Stimulated activated CD8-positive, alpha-beta memory T cell treated with anti-CD3 and anti-CD28 coated beads, Interleukin-7, amount 100 ng/mL, for 1 hour (primary cell): ENCODE measurements at places on chromosomes 6 and 20.

- DNase-seq: no peak
Observed at GRCh38 chr6:148271711-148272439, 70.8 kb upstream of the SASH1 start.

DNA sequence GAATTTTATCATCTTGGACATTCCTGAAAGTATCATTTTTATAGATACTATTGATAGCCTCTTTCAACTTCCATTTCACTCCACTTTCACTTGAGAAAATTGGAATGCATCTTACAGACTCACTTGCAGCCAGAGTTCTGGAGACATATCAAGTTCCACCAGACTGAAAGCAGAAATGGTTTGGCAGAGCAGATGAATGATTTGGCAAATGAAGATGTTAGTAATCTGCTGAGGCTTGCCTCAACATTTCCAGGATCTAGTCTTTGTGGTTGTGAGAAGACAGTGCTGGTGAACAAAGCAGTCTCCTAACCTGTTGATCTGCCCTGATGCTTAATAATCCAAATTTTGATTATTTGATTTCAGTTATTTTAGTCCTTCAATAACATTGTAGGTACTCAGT, 202.6 kb downstream of the TRDN start:
- no peak for DNase-seq

GRCh38 chr6:10391299-10391630, 23.6 kb downstream of the TFAP2A start:
- DNase-seq: no peak

GRCh38 chr6:93580446-93580845, 161.1 kb upstream of the EPHA7 start:
- no peak for DNase-seq

DNA sequence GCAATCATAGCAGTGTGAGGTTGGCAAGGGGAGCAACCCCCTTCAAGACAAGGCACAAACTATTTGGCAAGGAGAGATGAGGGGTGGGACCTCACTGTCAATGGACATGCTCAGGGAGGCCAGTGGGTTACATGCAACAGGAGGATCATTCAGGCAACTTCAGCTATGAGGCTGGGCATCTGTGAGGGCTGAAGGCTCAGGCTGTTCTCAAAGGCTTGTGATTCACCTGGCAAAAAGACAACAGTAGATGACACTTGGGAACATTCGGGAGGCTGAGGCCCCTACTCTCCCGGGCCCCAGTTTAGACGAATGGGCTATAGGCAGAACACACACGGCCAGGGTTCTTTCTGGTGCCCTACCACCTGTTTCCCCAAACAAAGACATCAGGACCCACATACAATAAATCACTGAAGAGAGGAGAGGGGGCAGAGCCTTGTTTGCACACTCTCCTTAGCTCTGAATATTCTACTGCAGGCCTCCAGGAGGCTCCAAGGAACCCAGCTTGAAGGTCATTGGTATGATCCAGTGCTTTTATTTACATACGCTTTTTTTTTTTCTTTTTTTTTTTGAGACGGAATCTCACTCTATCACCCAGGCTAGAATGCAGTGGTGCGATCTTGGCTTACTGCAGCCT, 7.9 kb downstream of the TUBB start:
- no peak for DNase-seq

DNA sequence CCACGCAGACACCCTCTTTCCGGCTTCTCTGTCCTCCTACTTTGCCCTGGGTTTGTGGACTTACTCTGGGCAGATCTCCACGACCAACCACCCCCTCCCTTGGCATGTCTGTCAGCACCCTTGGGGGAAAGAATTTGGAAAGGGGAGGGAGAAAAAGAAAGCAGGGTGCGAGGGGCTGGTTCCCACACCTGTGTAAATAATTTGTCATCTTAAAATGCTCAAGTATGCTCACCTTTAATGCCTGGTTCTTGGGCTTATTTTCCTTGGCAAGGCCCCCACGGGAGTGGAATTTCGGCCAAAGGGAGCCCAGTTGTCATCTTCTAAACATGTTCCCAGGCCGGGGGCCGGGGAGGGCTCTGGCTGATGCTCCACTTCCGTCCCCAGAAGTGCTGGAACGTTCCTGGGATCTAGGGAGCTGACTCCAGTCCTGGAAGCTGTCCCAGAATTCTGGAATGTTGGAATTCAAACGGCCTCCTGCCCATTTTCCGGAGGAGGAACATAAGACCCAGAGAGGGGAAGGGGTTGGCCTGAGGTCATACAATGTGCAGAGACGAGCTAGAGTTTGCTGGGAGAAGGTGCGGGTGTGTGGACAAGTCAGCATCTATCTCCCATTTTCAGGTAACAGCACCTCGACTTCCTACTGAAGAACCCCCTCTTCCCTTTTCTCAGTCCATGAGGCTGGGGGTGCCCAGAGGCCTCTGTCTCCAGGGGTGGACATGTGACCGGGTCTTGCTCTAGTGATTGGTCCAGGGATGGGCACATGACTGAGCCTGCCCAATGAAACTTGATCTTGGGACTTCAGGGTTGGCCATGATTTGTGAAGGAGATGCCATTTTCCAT, 122.3 kb downstream of the CEBPB start:
- no peak for DNase-seq

DNA sequence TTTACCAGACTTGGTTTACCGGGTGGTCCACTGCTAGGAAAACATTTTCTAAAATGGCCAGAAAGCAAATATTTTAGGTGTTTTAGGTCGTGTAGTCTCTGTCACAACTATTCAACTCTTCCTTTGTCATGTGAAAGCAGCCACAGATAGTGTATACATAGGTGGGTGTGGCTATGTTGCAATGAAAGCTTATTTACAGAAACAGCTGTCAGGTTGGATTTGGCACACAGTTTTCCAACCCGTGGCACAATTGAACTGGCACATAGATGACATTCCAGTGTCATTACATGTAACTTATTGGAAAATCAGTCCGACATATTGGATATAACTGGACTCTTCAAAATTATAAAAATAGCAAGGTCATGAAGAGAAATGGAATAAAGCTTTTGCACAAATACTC, 68.9 kb upstream of the KCNQ5 start:
- DNase-seq: no peak

- no peak for DNase-seq
Observed at GRCh38 chr6:45896783-45897441, 118.7 kb downstream of the CLIC5 start.

DNA sequence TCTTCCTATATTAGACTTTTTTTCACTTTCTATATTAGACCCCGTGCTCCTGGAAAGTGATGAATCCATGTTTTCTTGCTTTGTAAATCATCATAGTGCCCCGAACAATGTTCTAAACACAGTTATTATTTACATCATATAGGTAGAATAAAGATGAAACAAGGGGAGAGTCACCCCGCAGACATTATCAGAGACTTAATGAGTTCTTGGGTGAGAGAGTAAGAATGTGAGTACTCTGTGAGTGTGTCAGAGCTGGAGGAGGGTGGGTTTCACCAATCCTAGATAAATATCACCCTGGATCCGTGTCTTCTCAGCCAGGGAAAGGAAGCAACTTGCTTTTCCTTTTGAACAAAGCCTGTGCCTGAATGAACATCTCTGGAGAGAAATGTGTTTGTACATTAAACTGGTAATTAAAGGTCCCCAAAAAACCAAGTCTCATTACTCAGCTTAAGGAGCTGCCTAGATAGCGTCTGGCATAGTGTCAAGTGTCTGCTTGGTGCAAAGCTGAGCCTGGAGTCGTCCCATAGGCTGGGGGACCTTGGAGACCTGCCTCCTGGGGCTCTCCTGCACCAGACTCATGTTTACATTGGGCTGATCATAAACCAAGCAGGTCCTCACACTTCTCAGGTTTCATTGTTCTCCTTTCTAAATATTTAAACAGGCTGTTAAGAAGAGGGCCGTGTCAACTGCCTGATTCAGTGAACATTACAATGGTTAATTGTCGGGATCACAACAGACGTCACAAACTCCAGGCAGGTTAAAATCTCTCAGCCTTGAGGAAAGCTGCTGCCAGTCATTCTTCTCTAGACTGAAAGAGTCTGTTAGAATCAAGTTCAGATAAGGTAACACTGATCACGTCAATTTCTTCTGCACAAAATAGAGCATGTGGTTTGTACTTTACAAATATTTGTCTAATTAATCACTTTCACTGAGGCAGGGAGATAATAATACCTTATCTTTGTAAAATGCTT, 179.7 kb upstream of the MYLIP start:
- no peak for DNase-seq

DNA sequence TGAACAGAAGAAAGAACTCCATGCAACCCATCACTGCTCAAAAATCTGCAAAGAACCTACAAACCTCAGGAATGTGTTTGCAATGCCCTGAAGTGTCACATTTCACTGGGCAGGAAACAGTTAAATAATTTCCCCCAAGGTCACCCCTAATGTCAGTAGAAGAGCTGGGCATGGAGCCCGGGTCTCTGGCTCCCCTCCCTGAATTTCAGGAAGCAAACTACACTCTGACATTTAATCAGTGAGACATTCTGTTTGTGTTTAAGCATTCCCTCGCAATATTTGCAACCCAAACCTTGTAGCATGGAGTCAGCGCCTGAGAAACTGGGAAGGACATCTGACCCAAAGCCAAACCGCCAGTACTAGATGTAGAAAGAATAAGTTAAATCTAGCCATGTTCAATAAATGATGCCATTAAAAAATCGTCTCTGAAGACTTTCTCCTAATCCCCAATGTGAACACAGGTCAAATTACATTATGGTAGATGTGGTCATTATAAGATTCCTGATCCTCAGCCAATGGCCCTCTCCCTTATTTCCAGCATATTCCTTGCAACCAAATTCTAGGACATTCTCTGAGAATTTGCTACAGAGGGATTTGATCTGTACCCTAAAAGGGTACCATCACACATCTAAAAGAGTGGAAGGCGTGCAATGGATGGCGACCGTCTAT, 91.2 kb upstream of the ADTRP start:
- no peak for DNase-seq

GRCh38 chr20:49320460-49320859, 42.6 kb upstream of the ZNFX1 start:
- DNase-seq: no peak

- no peak for DNase-seq
Observed at GRCh38 chr20:9576695-9577094, 62.3 kb downstream of the LAMP5 start.

DNA sequence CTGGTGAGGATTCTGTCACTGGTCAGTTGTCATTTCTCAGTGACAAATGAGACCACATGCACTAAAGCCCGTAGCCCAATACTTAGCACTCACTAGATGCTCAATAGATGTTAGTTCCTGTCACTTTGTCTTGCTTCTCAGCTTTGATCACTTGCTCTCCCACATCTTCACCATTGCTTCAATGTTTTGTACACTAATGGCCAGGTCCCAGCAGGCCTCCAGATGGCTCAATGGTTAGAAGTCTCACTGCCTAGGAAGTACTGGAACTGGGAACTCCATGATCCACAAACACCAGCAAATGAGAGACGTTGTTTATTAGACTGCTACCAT, 502.8 kb upstream of the JARID2 start:
- no peak for DNase-seq

DNA sequence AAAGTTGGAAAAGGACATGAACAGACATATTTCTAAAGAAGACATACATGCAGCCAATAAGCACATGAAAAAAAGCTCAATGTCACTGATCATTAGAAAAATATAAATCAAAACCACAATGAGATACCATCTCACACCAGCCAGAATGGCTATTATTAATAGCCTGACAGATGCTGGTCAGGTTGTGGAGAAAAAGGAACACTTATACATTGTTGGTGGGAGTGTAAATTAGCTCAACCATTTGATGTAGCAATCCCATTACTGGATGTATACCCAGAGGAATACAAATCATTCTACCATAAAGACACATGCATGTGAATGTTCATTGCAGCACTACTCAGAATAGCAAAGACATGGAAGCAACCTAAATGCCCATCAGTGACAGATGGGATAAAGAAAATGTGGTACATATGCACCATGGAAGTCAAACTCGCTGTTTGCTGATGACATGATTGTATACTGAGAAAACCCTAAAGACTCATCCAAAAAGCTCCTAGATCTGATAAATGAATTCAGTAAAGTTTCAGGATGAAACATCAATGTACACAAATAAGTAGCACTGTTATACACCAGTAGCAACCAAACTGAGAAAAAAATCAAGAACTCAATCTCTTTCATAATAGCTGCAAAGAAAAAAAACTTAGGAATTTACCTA, 196.8 kb downstream of the ADGB start:
- DNase-seq: no peak

DNA sequence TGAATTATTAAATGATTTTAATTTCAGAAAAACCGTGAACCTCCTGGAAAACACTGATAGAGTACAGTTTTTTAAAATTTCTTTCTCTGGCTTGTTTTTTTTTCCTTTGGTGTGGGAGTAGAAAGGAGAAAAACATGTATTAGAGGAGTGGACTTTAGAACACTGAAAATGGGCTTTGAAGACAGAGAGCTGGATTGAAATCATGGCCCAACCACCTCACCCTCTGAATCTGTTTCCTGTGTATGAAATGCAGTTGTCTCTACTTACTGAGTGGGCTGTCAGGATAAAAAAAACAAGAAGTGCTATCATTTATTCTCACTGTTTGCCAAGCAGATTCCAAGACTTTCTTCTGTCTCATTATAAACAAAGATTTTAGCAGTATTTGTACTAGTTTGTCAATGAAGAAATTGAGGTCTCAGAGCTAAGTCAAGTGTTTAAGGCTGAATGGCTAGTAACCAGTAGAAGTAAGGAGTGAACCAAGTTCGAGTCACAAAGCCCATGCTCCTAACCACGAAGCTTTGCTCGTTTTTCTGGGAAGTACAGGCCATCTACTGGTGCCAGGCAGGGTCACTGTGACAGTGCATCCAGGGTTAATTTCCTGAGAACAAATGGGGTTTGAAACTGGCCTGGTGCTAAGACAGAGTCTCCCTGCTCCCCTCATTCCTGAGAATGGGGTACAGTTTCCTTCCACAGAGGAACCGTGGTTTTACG, 256.4 kb downstream of the TMEM242 start:
- DNase-seq: no peak

- DNase-seq: no peak
Observed at GRCh38 chr20:58986286-58986967, 5.4 kb downstream of the NELFCD start.

- no peak for DNase-seq
Observed at GRCh38 chr6:26094036-26094435, 6.8 kb downstream of the HFE start.

DNA sequence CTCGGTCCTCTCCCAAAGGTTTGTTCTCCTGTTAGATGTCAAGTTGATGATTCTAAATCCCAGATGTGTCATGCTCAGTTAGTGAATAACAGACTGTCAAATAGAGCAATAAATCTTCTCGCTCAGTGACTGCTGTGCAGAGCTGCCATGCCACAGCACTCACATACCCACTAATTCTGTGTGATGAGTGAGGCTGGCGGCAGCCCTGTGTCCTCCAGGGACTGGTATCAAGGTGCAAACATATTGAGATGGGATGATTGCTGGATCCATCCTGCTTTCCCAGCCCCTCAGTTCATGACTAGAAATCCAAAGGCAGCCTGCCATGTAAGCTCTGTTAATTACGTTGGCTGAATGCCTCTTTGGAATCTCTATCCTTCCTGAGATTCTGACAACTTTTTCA, 103.9 kb downstream of the OLIG3 start:
- DNase-seq: no peak
